Skeletal muscle cell (primary cell): ENCODE measurements at places on chromosomes 6 and 20.
A peak's percentile ranks its signal among the peaks of the same experiment; 100 is the strongest.

DNA sequence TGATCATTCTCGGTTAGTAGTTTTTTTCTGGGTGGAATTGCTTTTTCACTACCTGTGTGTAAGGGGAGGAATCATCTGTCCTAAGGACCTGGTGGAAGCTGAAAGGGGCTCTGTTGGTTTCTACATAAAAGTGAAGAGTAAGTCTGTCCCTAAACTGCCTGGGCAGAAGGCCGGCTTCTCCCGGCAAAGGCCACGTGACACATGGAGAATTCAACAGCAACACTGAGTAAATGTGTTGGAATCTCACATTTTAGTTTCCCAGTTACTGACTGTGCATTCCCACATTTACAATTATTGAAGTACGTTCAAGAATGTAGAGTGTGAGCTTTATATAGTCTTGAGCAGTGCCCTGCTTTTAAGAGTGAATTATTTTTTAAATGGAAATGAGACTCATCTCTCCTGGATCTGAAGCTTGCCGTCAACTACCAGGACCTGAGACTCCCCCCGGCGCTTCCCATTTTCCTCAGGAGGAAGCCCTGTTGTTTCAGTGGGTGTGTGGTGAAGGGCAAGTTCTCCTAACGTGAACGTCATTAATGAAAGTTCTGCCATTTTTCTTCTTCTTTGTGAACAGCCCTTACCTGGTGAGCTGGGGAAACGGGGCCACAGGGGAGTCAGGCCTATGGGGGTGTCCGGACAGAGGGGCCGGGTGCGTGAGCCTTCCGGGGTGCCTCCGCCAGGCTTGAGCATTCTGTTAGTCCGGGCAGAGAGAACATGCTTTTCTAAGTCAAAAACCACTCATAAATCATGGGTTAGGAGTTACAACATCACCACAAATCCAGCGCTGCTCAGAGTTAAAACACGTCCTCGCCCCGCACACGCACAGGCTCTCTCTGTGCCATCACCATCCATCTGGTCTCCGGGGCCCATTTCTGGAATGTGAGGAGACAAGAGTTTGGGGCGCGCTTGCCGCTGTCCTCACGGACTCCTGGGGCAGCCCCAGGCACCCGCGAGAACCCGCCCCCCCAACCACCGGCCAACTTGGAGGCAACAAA lies 56.6 kb upstream of the SMOC2 start:
- no peak for DNase-seq

- DNase-seq = no peak
These were observed 75.1 kb upstream of the DUSP22 start for GRCh38 chr6:217048-217659.

DNA sequence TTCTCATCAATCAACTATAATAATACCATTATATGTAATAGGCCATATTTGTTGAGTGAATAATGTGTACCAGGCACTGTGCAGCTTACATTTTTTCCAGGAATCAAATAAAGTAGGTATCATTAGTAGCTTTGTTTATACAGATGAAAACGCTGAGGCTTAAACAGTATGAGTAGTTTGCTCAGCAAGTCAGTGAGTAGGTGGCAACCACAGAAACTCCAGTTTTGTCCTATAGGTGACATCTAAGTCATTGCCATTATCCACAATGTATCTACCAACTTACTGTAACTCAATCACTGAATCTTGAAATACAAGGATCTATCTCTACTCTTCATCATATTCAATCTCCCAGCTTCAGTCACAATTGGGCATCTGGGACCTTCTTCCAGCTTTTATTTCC lies 29.8 kb upstream of the TPBG start:
- DNase-seq = no peak

DNA sequence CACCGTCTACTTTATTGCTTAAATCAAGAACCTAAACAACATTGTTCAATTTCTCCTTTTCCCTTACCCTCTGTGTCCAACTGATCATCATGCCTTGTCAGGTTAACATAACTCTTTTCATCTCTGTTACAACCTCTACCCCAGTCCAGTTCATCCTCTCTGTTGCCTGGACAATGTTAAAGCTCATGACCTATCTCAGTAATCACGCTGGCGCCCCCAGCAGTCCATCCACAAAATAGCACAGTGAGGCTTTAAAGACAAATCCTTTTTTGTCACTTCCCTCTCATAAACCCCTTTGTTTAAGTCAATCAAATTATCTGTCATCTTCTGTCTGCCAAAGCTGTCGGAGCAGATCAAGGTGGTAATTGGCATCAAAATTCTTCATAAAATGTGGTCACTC lies 140.1 kb downstream of the QKI start:
- no peak for DNase-seq

DNA sequence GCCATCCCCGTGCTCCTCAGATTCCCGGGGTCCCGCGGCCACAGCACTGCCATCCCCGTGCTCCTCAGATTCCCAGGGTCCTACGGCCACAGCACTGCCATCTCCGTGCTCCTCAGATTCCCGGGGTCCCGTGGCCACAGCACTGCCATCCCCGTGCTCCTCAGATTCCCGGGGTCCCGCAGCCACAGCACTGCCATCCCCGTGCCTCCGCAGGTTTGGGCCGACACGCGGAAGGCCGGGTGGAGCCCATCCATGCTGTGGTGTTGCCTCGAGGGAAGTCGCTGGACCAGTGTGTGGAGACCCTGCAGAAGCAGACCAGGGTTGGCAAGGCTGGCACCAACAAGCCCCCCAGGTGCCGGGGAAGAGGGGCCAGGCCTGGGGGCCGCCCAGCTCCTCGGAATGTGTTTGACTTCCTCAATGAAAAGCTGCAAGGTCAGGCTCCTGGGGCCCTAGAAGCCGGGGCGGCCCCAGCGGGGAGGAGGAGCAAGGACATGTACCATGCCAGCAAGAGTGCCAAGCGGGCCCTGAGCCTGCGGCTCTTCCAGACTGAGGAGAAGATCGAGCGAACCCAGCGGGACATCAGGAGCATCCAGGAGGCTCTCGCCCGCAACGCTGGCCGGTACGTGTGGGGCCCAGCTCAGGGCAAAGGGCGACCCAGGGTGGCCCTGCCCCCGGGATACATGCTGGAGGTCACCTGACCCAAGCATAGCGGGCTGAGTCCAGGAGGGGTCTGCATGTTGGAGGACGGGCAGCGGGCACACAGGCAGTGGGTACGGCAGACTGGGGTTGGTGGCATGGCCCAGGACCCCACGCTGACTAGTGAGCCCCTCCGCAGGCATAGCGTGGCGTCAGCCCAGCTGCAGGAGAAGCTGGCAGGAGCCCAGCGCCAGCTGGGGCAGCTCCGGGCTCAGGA lies 1.3 kb upstream of the LIME1 start:
- no peak for DNase-seq

GRCh38 chr6:93163146-93163545 lies 256.2 kb downstream of the EPHA7 start:
- peak; percentile 56 for DNase-seq

- DNase-seq = no peak
These were observed 151.4 kb downstream of the ID4 start for GRCh38 chr6:19988555-19988954.

DNA sequence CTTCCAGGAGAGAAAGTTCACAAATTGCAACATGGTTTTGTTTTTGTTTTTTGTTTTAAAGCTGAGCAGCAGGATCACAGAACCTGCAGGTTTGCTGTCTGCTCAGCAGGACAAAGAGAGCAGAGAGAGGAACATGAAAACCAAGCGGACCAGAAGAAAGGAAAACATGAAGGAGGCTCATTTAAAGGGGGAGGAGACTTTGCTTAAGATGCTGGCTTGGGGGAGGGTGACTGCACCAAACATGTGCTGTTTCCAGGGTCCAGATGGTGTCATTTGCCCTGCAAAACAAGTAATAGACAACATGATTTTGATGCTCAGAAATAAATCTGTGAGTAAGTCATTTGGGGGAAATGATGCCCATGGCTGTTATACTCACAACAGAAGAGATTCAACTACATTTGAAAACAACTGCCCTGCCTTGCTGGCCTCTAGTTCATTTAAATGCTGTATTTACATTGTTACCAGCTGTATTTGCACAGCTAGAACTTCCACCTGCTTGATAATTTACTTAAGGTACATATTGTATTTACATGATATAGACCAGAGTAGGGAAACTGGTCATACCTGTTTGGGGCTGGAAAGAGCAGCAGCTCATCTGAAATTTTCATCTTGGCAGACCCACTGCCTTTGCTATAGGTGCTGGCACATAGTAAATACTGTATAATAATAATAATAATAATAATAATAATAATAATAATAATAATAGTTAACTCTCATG lies 32.2 kb upstream of the CHD6 start:
- DNase-seq = no peak

- no peak for DNase-seq
These were observed 3.6 kb upstream of the TFEB start for GRCh38 chr6:41739041-41739440.

DNA sequence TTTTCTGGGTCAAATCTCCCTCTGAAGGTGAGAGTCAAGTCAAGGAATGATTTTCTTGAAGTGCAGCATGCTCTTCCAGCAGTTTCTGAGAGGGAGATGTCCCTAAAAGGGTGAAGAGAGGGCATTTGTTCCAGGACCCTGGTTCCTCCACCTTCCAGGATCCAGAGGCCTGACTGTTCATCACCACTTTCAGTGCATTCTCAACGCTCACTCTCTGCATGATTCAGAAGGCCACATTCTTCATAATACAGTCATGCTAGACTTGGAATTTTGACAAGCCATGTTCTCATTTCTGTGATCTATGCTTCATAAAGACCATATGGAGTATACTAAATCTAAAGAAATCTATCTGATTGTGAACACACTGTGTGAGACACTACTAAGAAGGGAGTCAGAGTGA lies 85.1 kb downstream of the PDE7B start:
- DNase-seq = peak; percentile 97

DNA sequence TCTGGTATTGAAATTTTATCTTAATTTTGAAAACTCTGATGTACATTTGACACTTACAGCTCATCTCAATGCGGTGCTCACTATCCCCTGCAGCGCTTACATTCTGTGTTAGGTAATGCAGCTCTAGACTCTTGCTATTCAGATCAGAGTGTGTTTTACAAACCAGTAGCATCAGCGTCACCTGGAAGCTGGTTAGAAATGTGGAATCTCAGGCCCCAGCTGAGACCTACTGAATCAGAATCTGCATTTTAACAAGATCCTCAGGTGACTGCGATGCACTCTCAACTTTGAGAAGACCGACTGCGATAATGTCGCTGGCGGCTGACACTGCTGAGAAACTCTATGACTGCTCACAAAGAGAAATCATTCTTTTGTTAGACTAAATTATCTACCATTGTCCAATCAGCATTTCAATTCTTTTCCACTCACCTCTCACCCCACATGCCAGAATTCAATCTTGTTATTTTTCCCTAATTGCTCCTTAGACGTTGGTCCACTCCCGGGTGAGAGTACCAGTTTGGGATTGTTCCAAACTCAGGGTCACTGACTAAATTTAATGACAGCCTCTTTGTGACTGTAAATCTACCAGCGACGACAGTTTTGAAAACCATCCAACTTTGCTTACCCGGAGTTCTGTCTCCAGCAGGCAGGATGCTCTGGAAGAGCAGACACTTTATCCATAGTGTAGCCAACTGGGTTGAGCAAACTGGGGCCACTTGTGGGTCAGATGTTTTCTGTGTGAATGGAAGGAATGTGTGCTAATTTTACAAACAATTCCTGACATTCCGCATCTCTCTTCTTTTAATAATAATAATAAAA lies 140.1 kb upstream of the BTBD3 start:
- DNase-seq = no peak

DNA sequence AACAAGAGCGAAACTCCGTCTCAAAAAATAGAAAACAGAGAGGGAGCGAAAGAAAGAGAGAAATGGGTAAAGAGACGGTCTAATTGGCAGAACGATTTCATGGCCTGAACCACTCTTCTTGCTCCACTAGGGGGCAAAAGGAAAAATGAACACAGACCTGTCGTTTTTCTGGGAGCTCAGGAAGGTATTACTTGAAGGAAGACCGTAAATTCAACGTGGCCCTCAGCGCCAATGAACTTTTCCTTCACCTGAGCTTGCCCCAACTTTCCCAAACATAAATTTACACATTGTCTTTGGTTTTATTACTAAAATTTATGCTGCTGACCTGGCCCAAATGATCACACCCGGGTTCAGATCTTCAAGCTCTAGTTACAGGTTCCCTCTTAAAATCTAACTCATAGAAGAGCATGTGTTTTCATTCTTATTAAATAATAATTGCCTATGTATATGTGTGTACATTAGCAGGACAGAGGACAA lies 67.3 kb downstream of the ATP9A start:
- no peak for DNase-seq

- DNase-seq = no peak
These were observed 5.2 kb upstream of the BTN3A2 start for GRCh38 chr6:26359765-26360164.
